ENCODE measurements at places on chromosomes 12 and 14.

- no peak for DNase-seq
These were observed 13.2 kb downstream of the ZNF219 start for GRCh38 chr14:21084998-21085853.

DNA sequence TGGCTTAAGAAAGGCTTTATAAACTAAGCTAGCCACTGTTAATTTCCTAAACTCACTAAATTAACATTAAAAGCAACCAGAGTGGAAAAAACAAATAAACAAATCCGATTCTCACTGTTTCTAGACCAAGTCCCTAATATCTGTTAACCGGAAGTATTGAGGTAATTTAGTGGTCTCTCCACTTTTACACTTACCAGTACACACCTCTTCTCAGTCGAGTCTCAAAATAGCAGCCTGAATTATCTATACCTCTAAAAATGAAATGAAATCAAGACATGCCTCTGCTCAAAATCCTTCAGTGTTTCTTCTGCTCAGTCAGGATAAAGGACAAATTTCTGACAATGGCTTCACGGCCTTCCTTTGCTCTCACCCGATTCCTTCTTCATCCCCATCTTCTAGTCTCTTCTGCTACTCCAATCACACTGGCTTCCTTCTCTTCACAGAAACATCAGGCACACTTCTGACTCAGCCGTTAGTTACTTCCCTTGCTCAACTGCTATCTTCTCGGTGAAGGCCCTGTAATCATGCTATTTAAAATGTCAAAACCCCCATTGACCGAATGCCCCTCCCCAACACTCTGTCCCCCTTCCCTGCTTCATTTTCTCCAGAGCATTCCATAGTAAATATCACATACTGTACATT lies 161.3 kb downstream of the KITLG start:
- no peak for DNase-seq

DNA sequence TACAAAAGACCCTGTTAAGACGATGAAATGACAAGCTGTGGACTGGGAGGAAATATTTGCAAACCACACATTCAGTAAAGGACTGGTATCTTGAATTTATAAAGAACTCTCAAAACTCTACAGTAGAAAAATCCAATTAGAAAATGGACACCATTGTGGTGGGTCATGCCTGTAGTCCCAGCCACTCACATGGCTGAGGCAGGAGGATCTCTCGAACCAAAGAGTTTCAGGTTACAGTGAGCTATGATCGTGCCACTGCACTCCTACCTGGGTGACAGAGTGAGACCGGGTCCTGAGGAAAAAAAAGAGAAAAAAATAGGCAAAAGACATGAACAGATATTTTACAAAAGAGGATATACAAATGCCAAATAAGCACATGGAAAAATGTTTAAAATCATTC lies 41.9 kb downstream of the TTC6 start:
- no peak for DNase-seq

GRCh38 chr12:11477110-11477509 lies 81.7 kb upstream of the PRB2 start:
- no peak for DNase-seq

GRCh38 chr14:51576117-51576430 lies 75.6 kb upstream of the FRMD6 start:
- DNase-seq: no peak

GRCh38 chr12:102021540-102022246 lies 40.1 kb downstream of the WASHC3 start:
- DNase-seq: no peak

DNA sequence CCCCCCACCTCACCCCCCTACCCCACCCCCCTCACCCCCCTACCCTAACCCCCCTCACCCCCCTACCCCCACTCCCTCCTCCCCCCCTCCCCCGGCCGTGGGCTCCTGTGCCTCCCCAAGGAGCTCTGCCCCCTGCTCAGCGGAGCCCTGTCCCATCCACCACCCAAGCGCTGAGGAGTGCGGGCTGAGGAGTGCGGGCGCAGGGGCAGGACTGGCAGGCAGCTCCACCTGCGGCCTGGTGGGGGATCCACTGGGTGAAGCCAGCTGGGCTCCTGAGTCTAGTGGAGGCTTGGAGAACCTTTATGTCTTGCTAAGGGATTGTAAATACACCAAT lies 2.3 kb upstream of the JPH4 start:
- no peak for DNase-seq

DNA sequence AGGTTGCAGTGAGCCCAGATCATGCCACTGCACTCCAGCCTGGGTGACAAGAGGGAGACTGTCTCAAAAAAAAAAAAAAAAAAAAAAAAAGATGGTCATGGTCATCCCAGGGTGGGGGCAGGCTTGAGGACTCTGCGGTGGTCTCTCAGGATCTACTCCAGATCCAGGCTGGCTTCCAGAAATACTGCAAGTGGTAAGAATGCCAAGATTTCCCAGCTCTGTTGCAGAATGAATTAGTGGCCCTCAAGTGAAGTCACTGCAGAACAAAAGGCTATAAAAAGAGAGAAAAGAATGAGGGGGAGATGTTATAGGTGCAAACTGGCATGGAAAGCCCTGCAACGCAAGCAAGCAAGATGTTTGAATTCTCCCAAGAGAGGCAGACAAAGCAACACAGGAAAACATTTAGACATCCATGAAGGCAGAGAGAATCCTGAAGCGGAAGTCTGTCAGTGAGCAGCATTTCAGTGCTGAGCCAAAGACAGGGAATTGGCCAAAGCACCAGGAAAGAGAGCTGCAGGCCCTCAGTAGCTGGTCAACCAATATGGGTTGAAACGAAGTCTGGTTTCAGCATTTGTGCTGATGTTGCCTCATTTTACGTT lies 31.9 kb upstream of the ETFBKMT start:
- no peak for DNase-seq

DNA sequence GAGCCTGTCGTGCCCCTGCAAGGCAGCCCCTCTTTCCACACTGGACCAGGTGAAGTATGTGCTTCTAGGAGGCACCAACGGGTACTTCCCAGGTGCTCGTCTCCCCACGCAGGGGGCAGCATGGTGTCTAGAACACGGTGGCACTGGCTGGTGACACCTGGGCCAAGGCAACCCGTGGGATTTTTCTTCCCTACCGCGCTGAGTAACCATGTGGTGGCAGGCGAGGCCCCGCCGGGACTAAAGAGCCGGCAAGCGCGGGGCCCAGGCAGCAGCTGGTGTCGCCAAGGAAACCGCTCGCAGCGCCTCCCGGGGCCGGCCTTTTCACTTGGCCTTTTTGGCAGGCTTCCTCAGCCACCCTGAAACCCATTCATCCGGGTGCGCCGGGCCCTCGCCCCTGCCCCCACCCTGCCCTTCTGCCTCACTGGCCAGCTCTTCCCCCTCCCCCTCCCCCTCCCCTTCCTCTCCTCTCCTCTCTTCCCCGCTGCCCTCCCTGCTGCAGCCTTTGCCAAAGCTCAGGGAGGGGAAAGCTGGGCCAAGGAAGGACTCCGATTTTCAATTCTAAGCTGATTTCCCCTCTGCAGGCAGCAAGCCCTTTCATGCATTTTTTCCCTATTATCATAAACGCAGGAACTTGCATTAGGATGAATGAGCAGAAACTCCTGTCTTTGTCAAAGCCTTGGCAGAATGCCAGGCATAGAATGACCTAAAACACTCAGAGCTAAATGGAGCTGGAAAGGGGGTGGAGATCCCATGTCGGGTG lies 81.2 kb downstream of the IRF2BPL start:
- peak; percentile 63 for DNase-seq
